GM06990 (cell line): ENCODE measurements at places on chromosomes 6 and 20.
A peak's percentile ranks its signal among the peaks of the same experiment; 100 is the strongest.

DNA sequence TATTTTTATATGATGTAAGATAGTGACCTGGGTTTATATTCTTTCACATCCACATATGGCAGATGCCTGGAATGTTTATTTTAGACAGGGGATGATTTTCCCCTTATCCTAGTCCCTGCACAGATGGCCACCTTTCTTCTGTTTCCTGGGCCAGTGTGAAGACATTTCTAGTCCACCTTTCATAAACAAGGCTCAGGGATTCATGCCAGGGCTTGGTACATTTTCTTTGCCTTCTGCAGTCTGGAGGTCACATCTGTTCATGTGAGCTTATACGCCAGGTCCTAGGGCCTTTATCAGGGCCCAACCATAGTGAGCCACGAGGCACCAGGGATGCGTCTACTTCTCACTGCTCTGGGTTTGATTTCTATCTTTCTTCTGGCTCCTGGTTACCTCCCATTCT is 38.0 kb upstream of the ERVFRD-1 start:
- DNase-seq, result no peak

- DNase-seq, result no peak
Observed at GRCh38 chr6:7996538-7997111, 67.6 kb downstream of the BLOC1S5 start.

DNA sequence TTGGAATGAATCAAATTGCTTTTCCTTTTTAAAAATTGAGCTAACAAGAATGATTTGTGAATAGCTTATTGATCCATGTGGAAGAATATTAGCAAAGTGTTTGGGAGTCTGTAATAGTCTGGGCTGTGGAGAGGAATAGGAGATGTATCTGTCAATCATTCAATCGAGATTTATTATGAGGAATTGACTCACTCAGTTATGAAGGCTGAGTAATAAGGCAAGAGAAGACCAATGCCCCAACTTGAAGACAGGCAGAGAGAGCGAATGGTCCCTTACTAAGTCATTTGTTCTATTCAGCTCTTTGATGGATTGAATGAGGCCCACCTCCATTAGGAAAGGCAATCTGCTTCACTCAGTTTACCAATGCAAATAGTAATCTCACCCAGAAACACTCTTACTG is 403.0 kb downstream of the CD83 start:
- no peak for DNase-seq

DNA sequence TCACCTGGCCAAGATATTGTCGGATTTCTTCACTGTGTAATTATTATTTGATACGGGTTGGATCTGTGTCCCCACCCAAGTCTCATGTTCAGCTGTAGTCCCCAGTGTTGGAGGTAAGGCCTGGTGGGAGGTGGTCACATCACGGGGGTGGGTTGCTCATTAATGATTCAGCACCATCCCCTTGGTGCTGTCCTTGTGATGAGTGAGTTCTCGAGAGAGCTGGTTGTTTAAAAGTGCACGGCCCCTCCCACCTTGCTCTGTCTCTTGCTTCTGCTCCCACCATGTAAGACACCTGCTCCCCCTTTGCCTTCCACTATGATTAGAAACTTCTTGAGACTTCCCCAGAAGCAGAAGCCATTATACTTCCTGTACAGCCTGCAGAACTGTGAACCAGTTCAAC is 173.9 kb upstream of the PMEPA1 start:
- no peak for DNase-seq

DNA sequence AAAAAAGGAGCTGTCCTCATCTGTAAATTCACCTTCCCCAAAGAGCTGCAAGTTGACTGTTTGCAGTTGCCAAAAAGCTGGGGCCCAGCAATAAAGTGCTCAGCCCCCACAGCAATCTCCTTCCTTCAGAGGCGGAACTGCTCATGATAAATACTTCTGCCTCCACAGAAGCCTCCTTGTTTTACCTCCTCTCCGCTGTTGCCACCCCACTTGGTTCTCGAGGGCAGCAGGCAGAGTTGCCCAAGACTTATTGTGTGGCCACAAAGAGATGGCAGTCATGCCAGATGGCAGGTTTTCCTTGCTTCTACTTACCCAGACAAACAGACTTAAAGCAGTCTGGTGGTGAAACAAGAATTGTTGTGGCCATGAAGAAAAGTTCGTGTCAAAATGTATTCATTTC is 66.3 kb downstream of the SLX4IP start:
- DNase-seq, result no peak

DNA sequence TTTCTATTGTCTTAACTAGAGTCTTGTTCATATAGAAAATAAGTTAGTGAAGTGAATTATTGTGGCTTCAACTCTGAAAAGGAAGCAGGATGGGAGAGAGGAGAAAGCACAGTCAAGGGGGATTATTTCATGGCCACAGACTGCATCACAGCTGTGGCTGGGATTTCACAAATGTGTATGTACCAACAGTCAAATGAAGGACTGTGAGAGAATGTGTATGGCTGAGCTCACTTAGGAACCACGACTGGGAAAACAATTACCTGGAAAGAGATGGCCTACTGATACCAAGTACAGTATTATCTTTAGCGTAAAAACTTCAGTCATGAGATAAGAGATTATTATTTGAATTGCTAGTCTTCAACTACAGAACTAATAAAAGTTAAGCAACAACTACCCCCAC is 54.9 kb downstream of the SESN1 start:
- no peak for DNase-seq

GRCh38 chr20:61598586-61598985 is 346.5 kb downstream of the CDH4 start:
- DNase-seq, result no peak

DNA sequence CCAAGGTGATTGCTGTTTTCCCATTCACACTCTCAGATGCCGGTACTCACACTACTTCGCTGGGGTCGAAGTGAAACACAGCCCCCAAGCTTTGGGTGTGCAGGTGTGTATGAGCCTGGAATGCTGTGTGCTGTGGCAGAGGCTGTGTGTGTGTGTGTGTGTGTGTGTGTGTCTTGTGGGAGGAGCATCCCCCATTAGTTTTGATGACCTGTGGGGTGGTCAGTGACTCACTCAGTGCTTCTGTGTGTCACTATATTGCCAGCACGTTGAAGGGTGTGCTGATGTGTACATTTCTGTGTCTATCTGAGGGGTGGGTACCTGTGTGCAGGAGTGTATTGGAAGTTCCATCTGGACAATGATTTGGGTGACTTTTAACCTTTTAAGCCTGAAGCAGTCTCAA is 5.0 kb upstream of the SLC12A5 start:
- no peak for DNase-seq

GRCh38 chr20:49765846-49766541 is 46.6 kb upstream of the SLC9A8 start:
- no peak for DNase-seq

GRCh38 chr20:25025986-25026605 is 31.8 kb downstream of the ACSS1 start:
- no peak for DNase-seq

DNA sequence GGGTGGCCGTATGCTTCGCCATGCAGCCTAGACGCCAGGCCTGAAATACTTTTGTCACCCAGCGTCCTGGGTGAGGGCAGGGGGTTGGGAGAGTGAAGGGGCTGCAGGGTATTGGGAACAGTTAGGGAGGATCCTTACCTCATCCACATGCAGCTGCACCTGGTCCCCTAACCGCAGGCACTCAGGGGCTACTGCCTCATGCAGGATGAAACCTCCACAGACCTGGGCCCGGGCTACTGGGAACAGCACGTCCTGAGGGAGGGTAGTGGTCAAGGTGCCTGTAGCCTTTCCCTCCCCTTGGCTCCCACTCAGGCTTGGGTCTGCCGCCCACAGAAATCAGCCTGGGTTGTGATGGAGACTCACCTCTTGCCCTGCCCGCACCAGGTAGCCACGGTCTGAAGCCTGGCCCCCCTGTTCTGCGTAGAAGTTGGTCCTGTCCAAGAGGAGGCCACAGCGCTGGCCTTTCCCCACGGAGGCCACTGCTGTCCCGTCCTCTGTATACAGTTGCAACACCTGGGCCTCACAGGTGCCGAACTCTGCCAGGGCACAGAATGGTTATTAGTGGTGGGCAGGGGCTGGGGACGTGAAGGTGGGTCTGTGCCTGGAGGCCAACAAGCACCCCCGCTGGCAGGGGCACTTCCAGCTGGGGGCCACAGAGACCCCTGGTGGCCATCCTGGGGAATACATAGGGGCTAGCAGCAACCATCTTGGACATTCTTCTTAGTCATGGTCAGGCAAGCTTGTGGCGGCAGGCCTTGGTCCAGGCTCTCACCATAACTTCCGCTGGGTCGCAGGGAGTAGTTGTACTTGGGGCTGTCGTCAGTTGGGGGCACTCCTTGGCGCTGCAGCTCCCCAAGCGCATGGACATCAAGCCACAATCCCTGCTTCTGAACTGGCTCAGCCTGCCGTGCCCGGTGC is 8.6 kb downstream of the AARS2 start:
- DNase-seq, result no peak

GRCh38 chr6:167532410-167533288 is 207.8 kb downstream of the TTLL2 start:
- no peak for DNase-seq

DNA sequence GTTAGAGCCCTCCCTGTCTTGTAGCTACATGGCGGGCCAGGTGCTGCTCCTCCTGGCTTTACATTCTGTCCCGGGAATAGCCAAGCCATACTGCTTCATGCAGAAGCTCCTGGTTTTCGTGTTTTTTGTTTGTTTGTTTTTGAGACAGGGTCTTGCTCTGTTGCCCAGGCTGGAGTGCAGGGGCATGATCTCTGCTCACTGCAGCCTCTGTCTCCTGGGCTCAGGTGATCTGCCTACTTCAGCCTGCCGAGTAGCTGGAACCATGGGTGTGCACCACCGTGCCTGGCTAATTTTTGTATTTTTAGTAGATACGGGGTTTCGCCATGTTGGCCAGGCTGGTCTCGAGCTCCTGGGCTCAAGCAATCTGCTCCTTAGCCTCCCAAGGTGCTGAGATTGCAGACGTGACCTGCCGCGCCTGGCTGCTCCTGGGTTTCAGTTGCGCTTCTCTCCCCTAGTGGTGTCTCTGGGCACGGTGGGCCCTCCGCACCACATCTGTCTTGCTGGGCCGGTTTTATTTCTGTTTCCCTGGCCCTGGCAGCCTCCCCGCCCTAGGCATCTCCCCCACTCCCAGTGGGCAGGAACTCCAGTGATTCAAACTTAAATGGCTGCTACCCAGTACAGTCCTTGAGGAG is 12.9 kb downstream of the CDYL start:
- DNase-seq, result peak; percentile 70

GRCh38 chr6:8066108-8066507 is 1.9 kb upstream of the BLOC1S5 start:
- DNase-seq, result no peak

DNA sequence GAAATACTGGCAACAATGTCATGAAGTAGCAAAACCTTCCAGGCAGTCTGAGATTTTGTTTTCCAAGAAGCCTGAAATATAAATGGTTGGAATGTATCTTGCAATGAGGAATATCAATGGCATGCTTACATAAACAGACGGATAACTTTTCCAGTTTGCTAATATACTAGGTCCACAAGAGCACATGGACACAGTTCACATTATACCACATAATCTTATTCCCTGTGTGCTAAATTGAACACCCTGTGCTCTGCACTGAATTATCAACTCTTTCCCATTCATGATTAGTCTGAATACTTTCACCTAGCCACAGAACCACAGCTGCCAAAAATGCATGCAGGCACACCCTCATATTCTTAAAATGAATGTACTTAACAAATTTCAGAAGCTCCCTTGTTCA is 274.3 kb downstream of the COL12A1 start:
- no peak for DNase-seq

- no peak for DNase-seq
Observed at GRCh38 chr6:150176152-150176551, 33.3 kb downstream of the PPP1R14C start.

- DNase-seq, result peak; percentile 50
Observed at GRCh38 chr6:13303668-13304017, 24.7 kb downstream of the TBC1D7 start.

GRCh38 chr6:29653452-29654038 is 3.3 kb upstream of the MOG start:
- DNase-seq, result no peak

DNA sequence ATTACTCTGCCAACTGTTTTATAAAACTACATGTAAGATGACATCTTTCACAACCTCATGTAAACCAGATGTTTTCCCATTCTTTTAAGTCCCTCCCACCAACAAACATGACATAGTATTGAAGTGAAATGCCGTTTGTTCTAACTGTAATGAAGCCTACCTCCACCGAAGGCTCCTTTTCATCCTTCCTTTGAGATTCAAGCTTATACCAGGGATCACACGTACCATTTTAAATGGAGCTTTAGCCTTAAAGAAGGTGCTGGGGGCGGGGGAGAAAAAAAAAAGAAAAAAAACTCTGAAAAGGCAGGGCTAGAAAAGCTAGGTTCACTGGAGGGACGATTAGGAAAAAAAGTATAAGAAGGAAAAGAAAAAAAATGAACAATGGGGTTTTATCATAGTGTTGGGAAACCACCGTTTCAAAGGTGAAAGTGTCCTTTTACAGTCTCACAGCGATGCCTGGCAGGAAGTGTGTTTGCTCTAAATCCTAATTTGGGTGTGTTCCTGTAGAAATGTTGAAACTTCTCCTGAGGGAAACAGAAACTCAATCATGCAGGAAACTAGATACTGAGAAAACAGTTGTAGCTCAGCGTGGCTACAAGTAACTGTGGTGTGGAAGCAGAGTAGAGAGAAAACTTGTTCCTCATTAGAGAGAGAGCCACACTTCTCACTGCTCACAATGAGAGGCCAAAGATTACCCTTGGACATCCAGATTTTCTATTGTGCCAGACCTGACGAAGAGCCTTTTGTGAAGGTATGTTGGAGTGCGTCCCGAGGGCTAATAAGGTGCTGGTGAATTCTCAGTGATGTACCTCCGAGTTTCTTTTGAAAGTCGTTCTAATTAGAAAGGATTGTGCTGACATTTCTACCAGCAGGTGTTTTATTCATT is 37.6 kb upstream of the HINT3 start:
- peak; percentile 73 for DNase-seq

DNA sequence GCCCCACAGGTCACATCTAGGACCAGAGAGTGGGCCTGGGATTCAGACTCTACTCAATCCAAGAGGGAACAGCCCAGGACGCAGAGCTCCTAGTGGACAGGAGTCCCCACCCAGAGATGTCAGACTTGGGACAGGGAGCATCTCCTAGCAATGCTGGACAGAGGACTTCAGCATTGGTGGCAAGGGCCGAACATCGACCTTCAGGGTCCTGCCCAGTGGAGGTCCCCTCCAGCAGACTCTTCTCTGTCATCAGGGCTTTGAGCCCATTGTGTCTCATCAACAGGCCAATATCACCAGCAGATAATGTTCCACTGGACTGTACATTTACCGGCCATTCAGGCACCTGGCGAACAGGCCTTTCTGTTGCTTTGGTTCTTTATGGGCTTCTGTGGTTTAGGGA is 159.8 kb upstream of the SNX9 start:
- DNase-seq, result no peak
